Right ventricle myocardium inferior (tissue), 1 donor: ENCODE measurements at places on chromosomes 1 and 21.

GRCh38 chr1:110360431-110360830 lies 21.3 kb downstream of the RBM15 start:
- DNase-seq, result no peak

DNA sequence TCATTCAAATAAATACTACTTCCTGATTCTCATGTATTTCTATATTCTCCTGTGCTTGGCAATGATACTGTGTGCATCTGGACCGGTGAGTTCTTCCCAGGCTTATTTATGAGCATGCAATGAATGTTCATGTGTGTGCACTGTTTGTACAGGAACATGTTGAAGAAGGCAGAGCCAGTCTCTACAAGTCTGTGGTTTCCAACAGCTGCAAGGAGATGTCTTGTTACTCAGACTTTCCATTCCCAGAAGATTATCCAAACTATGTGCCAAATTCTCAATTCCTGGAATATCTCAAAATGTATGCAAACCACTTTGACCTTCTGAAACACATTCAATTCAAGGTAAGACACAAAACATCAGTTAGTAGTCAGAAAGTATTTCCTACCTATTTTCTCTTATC lies 19.1 kb downstream of the FMO1 start:
- no peak for DNase-seq

DNA sequence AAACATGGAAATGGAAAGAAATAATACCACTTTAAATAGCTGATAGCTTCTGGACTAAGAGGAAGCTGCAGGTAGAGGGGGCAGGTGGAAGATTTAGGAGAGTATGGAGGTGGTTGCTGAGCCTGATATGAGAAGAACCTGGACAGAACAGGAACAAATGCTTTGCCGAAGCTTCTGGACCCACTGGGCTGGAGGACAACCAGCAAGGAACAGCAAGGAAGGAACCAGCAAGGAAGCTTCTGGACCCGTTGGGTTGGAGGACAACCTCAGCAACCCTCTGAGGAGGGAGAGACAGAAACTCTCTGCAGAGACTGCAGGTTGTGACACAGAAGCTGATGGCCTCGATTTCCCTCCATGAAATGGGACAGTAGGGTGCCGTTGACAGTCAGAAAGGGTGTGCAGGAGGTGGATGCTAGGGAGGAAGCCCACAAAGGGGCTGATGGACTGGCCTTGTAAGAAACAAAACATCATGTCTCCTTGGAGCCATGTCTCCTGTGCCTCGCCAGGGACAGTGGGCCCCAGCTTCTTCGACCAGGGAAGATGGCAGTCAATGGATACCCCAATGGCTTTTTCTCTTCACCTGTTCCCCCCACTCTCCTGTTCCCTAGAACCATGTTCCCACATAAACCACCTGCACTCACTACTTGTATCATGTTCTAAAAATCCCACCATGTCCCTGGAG lies 8.3 kb upstream of the WNT3A start:
- DNase-seq, result no peak

- no peak for DNase-seq
Measured at GRCh38 chr1:116122955-116123757, 12.0 kb downstream of the MAB21L3 start.

DNA sequence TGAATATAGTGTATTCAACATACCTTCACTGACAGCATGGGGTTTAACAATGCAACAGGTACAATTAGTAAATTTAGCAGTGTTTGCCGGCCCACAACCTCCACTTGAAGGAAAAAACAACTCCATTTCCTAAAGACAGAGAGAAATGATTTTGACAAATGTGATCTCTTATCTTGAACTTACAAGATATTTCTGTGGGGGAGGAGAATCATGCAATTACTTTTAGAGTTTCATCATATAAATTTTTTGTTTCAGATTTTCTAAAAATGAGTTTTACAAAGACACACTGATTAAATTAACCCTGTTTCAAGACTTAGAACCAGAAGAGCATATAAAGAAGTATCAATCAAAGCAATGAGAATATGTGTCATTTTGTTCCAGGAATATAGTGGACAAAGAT lies 80.3 kb downstream of the NME7 start:
- DNase-seq, result no peak

DNA sequence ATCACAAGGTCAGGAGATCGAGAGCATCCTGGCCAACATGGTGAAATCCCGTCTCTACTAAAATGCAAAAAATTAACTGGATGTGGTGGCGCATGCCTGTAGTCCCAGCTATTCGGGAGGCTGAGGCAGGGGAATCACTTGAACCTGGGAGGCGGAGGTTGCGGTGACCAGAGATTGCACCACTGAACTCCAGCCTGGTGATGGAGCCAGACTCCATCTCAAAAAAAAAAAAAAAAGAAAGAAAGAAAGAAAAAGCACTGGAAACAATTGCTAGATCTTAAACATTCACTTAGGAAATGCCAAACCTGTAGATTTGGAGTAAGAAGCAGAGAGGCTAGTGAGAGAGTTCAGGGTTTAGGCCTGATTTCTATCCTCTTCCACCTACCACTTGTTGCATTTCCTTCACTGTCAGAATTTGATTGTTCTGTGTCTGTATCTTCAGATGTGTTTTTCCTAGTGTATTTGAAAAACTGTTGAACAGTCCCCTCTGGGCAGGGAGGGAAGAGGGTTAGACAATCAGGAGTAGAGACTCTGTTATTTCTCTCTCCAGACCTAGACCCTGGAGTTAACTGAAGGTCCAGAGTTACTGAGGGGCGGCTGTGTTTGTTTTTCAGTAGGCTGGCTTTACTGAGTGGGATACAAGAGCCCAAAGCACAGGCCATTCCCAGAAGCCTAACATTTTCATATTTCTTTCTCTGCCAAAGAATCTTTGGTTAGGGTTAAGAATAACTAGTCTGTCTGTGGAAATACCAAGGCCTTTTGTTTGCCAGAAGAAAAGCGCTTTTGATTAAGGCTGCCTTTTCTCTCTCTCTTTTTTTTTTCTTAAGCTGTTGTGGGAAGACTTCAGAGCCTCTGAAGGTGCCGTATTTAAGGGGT lies 31.1 kb upstream of the MACF1 start:
- no peak for DNase-seq

GRCh38 chr1:226051365-226051764 lies 11.2 kb upstream of the H3-3A start:
- no peak for DNase-seq

GRCh38 chr1:7293702-7294629 lies 477.1 kb upstream of the VAMP3 start:
- DNase-seq, result no peak

- DNase-seq, result no peak
Measured at GRCh38 chr1:85612704-85613361, 32.3 kb downstream of the CCN1 start.

DNA sequence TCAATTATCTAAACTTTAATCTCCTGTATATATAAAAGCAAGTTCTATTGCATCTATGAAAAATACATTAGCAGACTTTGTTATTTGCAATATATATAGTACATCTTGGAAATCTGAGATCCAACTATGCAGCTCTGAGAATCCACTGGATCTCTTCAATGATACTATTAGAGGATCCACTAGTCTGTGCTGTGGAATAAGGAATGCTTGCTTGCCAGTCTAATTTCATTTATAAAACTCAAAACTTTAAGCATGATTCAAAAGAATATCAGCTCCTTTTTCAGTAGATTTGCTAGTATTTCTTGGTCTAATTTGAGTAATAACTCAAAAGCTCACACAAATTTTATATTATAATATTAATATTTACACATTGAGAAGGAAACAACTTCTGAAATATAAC lies 115.1 kb downstream of the SPATA6 start:
- DNase-seq, result no peak

DNA sequence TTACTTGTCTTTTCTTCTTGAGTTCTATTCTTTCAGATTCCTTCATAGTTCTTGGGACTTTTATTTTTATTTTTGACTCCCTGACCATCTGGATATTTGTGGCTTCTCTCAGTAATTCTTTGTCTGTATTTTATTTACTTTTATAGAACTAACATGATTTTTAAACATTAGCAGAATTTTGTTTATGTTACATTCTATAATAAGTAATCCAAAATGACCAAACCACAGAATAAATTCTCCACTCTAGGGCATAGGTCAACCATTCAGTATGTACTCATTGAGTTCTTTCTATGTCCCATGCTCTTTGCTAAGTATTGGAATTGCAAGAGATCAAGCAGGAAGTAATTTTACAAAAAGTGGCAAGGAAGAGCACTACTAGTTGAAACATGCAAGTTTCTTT lies 969.0 kb downstream of the TTLL7 start:
- DNase-seq, result no peak

GRCh38 chr1:12636098-12636950 lies 7.6 kb upstream of the AADACL4 start:
- no peak for DNase-seq

DNA sequence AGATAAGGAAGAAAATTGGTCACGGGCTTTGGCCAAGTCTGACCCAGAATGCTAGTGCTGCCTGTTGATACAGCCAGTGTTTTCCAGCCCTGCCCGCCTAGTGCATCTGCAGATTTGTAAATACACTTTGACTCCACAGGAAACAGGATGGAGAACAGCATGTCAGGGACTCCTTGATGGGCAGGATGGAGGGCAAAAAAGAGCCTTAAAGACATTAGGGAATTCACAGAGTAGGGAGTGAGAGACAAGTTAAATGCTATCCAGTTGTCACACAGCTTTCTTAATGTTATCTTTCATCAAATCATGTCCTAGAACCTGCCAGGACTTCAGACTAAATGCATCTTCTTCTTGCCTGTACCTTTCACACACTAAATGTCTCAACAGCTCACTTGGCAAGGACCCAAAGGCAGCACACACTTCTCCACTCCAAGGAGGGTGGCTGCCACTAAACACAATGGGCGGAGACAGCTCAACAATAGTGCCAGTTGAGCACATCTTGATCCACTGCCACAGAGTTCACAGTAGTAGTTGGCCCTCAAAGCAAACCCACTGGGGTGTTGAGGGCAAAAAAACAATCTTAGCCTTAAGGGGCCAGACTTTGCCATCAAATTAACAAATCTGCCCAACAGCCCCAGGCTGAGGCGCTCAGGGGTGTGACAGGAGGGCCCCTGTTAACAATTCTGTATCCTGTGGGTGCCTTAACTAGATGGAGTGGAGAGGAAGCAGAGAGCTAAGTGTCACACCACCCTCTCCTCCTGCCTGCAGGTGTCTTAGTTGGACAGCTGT lies 2.7 kb downstream of the HIVEP3 start:
- no peak for DNase-seq

DNA sequence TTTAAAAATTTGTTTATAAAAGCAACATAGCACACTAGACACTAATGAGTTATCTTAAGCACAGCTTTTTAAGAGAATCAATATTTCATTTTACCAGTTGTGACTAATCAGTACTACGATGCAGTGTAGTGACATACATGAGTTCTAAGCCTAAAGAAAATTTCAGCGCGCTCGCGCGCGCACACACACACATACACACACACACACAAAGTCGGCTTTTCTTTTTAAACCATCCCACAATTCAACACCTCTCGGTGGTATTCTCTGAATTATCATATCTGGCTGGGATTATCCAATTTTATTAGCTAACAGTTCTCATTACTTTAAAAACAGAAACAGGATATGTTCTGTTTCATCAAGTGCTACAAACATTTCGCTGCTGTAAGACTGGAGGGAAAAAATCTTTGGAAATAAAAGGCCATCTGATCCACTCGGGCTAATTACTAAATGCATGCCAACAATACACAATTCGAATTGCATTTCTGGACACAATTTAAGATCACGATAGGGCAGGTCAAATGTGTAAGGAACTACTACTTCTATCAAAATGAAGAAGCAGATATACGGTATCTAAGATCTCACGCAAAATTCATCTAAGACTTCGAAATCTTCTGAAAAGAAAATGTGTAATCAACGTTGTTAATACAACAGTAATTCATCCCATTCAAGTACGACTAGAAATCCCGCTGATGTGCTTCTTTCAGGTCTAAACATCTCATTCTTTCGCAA lies 1.2 kb downstream of the TUT4 start:
- peak; percentile 73 for DNase-seq

GRCh38 chr1:155073377-155074242 lies 5.0 kb upstream of the EFNA3 start:
- peak; percentile 45 for DNase-seq

GRCh38 chr21:39188521-39189139 lies 5.4 kb upstream of the PSMG1 start:
- DNase-seq, result no peak

GRCh38 chr1:201053155-201053860 lies 29.8 kb upstream of the KIF21B start:
- DNase-seq, result peak; percentile 41

DNA sequence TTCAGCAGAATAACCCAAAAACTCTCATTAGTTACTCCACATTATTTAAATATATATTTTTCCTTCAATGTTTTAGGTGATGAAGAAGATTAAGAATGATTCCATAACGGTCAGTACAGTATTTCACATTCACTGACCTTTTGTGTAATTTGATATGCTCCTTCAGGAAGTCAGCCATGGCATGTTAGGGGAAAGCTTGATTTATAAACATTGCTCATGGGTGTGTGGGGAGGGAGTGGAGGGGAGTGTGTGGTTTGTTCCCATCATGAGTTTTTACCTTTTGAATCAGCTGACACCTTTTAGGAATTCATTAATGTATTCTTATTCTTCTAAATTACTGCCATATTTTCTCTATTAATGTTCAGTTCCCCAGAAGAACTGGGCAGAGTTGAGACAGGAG lies 240.2 kb downstream of the ATG4C start:
- no peak for DNase-seq

DNA sequence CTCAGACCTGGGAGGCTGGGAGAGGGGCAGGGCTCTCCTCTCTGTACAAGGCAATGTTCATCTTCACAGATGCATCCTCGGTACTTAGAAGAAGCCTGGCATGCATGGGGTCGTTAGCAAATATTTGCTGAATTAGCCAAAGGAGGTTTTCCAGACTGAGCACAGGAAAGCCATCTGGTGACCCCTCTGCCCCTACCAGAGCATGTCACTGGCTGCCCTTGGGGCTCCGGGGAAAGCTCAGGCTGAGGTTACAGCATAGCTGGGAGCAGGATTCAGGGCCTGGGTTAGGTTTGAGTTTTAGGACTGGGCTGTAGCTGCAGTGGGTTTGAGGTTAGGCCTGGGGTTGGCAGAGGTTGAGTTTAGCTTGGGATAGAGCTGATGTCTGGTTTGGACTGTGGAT lies 43.4 kb upstream of the ZBTB40 start:
- DNase-seq, result no peak

DNA sequence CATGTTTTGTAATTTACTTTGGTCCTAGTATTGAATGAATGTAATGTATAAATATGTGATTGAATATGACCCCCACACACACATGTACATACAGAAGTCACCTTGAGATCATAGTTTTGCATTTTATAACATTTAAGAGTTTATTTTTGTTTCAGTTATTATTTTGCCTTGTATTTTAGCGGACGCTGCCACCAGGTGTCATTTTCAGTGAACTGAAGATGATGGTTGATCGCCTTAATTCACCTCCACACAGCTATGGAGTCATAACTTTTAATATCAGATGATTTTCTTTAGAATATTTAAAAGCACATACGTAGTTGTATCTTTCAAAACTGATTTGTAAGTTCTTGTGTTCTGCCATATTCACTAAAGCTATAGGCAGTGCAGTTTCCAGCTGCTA lies 130.4 kb downstream of the DYRK1A start:
- DNase-seq, result no peak

- DNase-seq, result no peak
Measured at GRCh38 chr21:15007716-15008296, 57.0 kb downstream of the NRIP1 start.

GRCh38 chr1:208951026-208951525 lies 632.4 kb upstream of the CAMK1G start:
- DNase-seq, result no peak
